ENCODE measurements at places on chromosomes 12 and 14. TPM values are rescaled to one million over a fixed set of nuclear protein-coding genes. Genes with fewer than 3 reads are reported as not detected.

- no peaks in the 10 kb centered on the region for H3K27me3 ChIP-seq
- H3K27ac ChIP-seq, result no peak overlapping the region
- no peak for DNase-seq
- H3K36me3 ChIP-seq, result no peaks in the 10 kb centered on the region
These were observed 121.9 kb upstream of the FKBP4 start for GRCh38 chr12:2672863-2673262.

GRCh38 chr12:51118706-51119105 lies 35.3 kb upstream of the CSRNP2 start:
- no peaks in the 10 kb centered on the region for H3K4me1 ChIP-seq
- H3K4me3 ChIP-seq, result no peak overlapping the region
- H3K27me3 ChIP-seq, result no peaks in the 10 kb centered on the region
- no peak for DNase-seq

DNA sequence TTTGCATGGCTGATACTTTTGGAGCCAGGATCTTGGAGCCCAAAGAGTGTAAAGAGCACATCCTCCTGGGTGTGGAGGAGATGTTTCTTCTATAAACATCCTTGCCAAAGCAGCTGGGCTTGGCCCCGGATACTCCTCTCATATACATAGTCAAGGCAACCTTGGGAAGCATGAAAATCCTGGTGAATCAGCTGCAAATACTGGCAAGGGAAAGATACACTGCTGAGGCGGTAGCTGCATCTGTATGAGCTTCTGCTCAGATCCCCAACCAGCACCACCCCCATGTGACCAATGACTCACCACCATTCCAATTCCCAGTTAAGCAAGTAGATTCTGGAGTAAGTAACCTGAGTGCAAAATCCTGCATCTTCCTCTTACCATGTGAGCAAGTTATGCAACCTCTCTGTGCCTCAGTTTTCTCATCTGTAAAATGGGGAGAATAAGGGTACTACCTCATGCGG lies 567.4 kb downstream of the MED13L start:
- H3K4me3 ChIP-seq, result no peak overlapping the region
- peak; percentile 9 for DNase-seq
- H3K27ac ChIP-seq, result no peak overlapping the region
- no peaks in the 10 kb centered on the region for H3K36me3 ChIP-seq

DNA sequence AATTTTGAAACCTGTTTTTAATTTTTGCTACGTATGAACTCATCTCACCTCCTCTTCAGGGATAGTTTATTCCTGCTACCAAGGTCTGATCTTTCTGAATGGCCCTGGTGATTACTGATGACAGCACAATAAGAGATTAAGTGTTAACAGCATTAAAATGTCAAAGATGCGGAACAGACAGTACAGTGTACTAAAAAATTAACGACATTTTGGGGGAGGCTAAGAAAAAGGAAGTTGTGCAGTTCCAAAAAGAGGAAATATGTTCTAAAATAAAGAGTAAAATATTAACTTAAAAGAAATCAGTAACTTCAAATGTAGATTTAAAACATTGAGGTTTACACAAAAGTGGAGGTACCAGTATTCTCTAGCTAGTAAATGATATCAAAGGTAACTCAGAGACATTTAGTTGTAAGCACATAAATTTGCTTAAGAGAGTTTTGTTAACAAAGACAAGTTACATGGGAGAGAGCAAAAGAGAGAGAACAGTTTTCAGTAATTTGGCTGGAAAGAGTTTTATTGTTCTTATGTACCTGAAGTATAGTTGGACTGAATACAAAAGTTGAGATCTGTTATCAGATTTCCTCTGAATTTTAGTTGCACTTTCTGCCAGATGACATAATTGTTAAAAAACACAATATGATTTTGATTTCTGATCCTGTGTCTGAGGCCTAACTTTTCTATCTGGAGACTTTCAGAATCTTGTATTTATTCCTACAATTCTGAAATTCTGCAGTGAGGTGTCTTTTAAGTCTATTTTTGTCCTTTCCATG lies 4.2 kb upstream of the CLECL1 start:
- H3K36me3 ChIP-seq, result no peaks in the 10 kb centered on the region
- H3K4me3 ChIP-seq, result no peak overlapping the region
- H3K27ac ChIP-seq, result peak overlapping the region; percentile 5
- H3K4me1 ChIP-seq, result peaks cover under 1% of the 10 kb centered on the region
- H3K27me3 ChIP-seq, result no peaks in the 10 kb centered on the region

The LRTM2 gene
- total RNA-seq, result not detected

The SERPINA10 gene
- total RNA-seq, result not detected
